Activated naive CD8-positive, alpha-beta T cell treated with anti-CD3 and anti-CD28 coated beads, Interleukin-2, amount 10 ng/mL, durations not matched to agents 7 days and 5 days (primary cell): ENCODE measurements at places on chromosomes 3 and 15.

DNA sequence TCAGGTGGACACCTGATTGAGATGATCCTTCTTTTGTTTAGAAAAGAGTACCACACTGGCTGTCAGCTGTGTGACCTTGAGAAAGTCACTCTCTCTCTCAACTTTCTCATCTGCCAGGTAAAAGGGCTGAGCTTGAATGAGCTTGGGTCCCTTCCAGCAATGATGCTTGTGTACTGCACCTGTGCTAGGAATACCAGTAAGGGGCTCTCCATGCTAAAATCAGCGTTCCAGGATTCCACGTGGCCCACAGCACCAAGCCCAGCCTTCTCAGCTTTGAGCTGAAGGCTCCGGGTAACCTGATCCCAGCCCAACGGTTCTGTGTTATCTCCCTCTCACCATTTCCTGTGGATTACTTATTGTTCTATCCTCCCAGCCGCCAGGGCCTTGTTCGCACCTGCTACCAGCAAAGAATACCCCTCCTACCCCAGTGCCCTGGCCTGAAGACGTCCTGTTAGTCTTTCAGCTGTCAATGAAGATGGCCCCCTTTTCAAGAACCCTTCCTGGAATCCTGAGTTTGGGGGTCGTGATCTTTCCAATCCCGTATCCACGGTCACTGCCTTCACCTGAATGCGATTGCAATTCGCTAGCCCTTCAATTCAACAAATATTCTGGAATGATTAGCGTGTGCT is 54.2 kb upstream of the CGNL1 start:
- no peak overlapping the region for H3K27ac ChIP-seq
- H3K4me3 ChIP-seq = no peak overlapping the region
- DNase-seq = no peak
- peaks cover 1% of the 10 kb centered on the region for H3K4me1 ChIP-seq
- no peaks in the 10 kb centered on the region for H3K36me3 ChIP-seq

- H3K4me1 ChIP-seq = peaks cover 8% of the 10 kb centered on the region
- DNase-seq = no peak
- no peak overlapping the region for H3K4me3 ChIP-seq
- peaks cover 5% of the 10 kb centered on the region for H3K36me3 ChIP-seq
- no peaks in the 10 kb centered on the region for H3K27me3 ChIP-seq
These were observed 52.7 kb downstream of the NFKBIZ start for GRCh38 chr3:101902041-101902440.

DNA sequence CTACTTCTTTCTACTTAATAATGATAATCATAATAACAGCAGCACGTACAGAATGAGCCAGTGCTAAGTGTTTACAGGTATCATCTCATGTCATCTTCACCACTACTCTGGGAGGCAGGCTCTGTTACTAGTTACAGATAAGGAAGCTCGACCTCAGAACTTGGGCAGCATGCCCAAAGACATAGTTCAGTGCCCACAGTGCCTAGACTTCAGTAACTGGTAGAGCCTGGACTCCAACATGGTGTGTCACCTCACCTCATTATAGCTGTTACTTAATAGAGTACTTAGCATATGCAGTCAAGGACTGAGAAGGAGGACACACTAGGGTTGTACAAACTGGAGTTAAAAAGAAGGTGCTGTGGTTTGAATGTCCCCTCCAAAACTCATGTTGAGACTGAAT is 7.6 kb downstream of the GADL1 start:
- no peak overlapping the region for H3K4me3 ChIP-seq
- DNase-seq = no peak
- H3K4me1 ChIP-seq = peaks cover 7% of the 10 kb centered on the region
- no peaks in the 10 kb centered on the region for H3K36me3 ChIP-seq

GRCh38 chr15:63836579-63836978 is 2.8 kb upstream of the HERC1 start:
- peaks cover 18% of the 10 kb centered on the region for H3K4me1 ChIP-seq
- no peak overlapping the region for H3K4me3 ChIP-seq
- H3K27me3 ChIP-seq = peaks cover 17% of the 10 kb centered on the region

DNA sequence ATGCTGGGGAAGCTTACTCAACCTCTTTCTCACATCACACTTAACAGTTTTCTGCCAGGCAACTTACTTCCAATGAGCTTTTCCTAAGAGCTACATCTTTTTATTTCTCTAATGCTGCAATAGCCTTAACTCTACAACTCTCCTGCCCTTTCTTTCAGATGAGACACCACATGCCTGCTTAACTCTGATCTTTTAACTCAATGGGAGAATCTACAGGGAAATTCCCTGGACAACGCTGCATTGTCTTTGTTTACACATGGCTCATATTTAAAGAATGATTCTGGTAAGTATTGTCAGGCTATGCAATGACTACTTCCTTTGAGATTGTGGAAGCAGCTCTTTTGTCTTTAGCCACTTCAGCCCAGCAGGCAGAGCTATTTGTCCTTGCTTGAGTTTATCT is 353.1 kb upstream of the BCHE start:
- H3K4me1 ChIP-seq = no peaks in the 10 kb centered on the region
- H3K36me3 ChIP-seq = no peaks in the 10 kb centered on the region
- no peak overlapping the region for H3K27ac ChIP-seq
- no peaks in the 10 kb centered on the region for H3K27me3 ChIP-seq
- DNase-seq = no peak
- no peak overlapping the region for H3K4me3 ChIP-seq

DNA sequence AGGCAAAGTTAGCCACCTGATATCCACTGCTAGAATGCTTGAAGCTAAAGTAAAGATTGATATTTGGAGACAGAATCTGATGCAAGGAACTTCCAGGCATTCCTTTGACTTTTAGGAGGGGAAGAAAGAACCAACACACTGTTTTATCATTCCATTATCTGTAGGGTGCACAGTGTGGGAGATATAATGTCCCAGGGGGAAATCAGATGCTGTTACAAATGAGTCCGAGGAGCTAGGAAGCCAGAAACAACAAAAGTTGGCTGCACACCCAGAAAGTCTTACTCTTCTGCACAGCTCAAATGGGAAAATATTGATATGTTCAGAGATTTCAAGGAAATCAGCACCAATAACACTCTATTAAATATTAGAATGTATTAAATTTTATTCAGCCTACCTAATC is 113.6 kb upstream of the ROBO1 start:
- no peaks in the 10 kb centered on the region for H3K27me3 ChIP-seq
- H3K27ac ChIP-seq = no peak overlapping the region
- H3K36me3 ChIP-seq = no peaks in the 10 kb centered on the region
- DNase-seq = no peak
- no peak overlapping the region for H3K4me3 ChIP-seq
- H3K4me1 ChIP-seq = no peaks in the 10 kb centered on the region

DNA sequence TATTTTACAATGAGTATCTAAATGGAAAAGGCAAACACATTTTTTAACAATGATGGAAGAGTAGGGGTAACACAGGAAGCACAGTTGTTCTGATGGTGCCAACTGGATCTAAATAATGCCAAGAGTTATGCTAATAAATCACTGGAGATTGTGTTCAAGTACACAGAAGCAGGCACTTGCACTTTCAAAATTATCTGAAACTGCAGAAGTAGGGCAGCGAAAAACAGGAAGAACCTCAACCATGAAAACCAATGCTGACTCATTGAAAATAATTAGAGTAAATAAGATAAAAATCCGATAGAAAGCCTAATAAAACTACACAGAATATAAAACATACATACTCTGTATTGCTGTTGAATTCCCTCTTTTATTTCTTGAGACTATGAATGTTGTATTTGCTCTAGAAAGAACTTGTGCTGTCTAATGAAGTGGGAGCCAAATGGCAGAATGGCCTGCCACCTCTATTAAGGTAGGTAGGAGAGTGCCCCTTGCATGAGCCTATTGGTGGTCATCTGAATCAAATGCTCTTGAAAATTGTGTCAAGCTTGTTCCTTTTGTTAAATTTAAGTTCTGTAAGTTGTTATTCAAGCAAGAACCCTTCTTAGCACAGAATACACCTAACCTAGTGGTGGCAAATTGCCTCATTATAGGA is 93.7 kb downstream of the ABI3BP start:
- no peaks in the 10 kb centered on the region for H3K36me3 ChIP-seq
- H3K27me3 ChIP-seq = peaks cover 6% of the 10 kb centered on the region
- H3K4me1 ChIP-seq = peaks cover 6% of the 10 kb centered on the region
- DNase-seq = no peak
- no peak overlapping the region for H3K4me3 ChIP-seq

DNA sequence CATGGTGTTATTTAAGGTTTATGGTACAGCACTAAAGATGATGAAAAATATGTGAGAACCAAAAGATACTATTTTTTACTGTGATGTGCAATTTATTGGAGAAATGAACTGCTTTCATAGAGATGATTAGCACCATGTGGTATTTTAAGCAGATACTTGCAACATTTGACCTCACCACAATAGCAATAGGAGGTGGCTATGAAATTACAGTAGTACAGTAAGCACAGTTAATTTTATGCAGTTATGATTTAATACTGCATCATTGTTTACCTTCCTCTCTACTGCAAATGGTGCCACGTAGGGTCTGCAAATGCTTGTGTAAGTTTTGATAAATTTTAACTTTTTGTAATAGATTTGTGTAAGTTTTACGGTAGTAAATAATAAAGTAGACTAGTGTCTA is 14.0 kb downstream of the PYGO1 start:
- H3K4me1 ChIP-seq = no peaks in the 10 kb centered on the region
- no peak overlapping the region for H3K27ac ChIP-seq
- H3K27me3 ChIP-seq = peaks cover 25% of the 10 kb centered on the region
- H3K4me3 ChIP-seq = no peak overlapping the region
- DNase-seq = no peak

DNA sequence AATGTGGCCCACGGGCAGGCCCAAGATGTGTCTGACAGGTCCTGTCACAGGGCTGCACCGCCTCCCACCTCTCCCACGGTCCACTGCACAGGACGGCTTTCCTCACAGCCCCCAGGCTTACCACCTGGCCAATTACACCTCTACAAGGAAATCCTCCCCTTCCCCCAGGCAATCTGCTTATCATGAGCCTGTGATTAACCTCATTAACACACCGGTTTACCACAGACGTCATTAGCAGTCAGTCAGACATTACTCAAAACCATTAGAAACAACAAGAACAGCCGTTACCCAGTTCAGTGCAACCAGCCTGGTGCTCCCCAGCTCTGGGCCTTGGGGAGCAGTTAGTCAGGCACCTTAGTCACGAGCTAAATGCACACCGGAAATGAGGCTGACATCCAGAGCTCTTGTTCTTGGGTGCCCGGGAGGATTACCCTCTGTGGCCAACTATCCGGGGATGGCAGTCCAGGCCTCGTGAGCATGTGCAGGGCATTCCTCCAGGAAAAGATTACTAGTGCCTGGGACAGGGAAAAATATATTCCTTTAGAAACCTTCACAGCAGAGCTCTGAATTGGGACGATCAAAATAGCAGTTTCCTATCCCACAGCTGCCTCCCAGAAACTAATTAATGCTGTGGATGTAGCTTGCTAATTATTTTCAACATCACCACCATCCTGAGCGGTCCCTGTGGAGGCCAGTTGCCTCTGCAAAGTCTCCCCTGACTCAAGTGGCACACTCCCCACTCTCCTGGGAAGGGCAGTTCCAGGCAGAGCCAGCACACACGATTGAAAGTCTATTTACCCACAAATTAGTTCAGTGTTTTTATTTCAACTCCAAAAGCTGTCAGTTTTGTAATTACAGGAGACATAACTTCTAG is 117.4 kb upstream of the ZBED2 start:
- peaks cover 27% of the 10 kb centered on the region for H3K36me3 ChIP-seq
- no peak overlapping the region for H3K4me3 ChIP-seq
- no peaks in the 10 kb centered on the region for H3K27me3 ChIP-seq
- H3K27ac ChIP-seq = peak overlapping the region; percentile 73
- DNase-seq = no peak
- H3K4me1 ChIP-seq = peaks cover 15% of the 10 kb centered on the region

DNA sequence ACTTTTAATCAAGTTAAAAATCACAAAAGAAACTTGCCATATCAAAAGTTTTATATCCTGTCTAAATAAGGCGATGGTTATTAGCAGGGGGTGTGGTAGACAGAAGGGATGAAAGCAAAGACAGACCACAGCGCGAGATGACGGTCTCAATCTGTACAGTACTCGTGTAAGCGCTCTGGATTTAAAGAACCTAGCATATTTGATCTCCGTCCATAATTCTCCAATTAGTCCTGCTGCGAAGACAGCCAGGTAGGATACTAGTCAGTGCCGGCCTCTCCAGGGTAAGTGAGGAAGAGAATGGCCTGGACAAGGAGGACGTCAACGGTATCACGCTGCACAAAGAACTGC is 701 bp downstream of the SGO1 start:
- peaks cover 9% of the 10 kb centered on the region for H3K4me1 ChIP-seq
- peak; percentile 47 for DNase-seq
- peaks cover 24% of the 10 kb centered on the region for H3K36me3 ChIP-seq
- no peak overlapping the region for H3K27ac ChIP-seq
- no peak overlapping the region for H3K4me3 ChIP-seq

GRCh38 chr3:174457758-174458157 is 401.4 kb upstream of the NAALADL2 start:
- no peaks in the 10 kb centered on the region for H3K27me3 ChIP-seq
- H3K4me1 ChIP-seq = no peaks in the 10 kb centered on the region
- no peak for DNase-seq
- H3K36me3 ChIP-seq = no peaks in the 10 kb centered on the region
- no peak overlapping the region for H3K27ac ChIP-seq

- no peak overlapping the region for H3K4me3 ChIP-seq
- peaks cover 11% of the 10 kb centered on the region for H3K4me1 ChIP-seq
- no peaks in the 10 kb centered on the region for H3K36me3 ChIP-seq
- H3K27me3 ChIP-seq = no peaks in the 10 kb centered on the region
- DNase-seq = no peak
- H3K27ac ChIP-seq = no peak overlapping the region
These were observed 86.6 kb downstream of the HMG20A start for GRCh38 chr15:77507143-77507897.

DNA sequence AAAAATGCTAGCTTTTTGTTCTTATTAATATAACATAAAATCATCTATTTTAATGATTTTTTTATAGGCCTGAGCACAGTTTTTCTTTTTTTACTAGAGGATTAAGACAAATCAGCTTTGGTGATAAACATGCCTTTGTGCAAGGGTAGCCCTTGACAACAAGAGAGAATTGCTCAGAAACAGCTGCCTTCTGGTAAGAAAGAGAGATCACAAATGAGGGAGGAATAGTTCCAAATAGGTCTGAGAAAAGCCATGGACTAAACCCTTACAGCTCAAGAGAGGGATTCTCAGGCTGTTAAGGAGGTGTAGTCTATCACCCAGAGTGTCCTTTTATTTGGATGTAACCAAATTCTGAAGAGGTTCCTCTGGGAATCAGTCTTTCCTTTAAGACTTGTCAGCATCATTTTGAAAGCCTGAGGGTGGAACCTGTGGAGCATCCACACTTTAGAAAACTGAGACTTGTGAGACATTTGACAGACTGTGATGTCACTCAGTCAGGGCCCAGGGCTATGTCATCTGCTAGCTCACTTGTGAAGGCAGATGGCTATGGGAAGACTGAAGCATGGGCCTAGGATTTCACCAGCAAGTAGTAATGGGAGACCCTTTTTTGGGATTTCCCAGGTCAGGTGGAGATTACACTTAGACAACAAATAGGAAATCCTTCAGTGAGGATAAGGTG is 102.9 kb upstream of the KCNAB1 start:
- peaks cover 6% of the 10 kb centered on the region for H3K27me3 ChIP-seq
- H3K36me3 ChIP-seq = no peaks in the 10 kb centered on the region
- DNase-seq = no peak
- no peak overlapping the region for H3K4me3 ChIP-seq

GRCh38 chr3:4744405-4745234 is 234.6 kb upstream of the BHLHE40 start:
- H3K4me3 ChIP-seq = no peak overlapping the region
- H3K27me3 ChIP-seq = no peaks in the 10 kb centered on the region
- peaks cover 79% of the 10 kb centered on the region for H3K36me3 ChIP-seq
- H3K27ac ChIP-seq = peak overlapping the region; percentile 57
- no peak for DNase-seq

GRCh38 chr3:125152951-125153350 is 59.6 kb downstream of the SLC12A8 start:
- no peak for DNase-seq
- peaks cover 29% of the 10 kb centered on the region for H3K4me1 ChIP-seq
- H3K4me3 ChIP-seq = no peak overlapping the region
- no peak overlapping the region for H3K27ac ChIP-seq
- H3K36me3 ChIP-seq = peaks cover 1% of the 10 kb centered on the region
- H3K27me3 ChIP-seq = peaks cover 9% of the 10 kb centered on the region
